ENCODE measurements at places on chromosomes 13 and 19.

DNA sequence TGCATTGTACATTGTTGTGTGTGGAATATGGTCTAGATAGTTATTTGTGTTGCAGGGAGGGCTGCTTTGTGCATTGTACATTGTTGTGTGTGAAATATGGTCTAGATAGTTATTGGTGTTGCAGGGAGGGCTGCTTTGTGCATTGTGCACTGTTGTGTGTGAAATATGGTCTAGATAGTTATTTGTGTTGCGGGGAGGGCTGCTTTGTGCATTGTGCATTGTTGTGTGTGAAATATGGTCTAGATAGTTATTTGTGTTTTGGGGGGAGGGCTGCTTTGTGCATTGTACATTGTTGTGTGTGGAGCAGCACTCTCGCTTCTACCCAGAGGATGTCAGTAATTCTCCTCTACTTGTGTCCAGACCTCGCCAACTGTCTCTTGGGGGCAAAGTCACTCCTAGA lies 36.3 kb upstream of the ZNF835 start:
- DNase-seq = no peak

DNA sequence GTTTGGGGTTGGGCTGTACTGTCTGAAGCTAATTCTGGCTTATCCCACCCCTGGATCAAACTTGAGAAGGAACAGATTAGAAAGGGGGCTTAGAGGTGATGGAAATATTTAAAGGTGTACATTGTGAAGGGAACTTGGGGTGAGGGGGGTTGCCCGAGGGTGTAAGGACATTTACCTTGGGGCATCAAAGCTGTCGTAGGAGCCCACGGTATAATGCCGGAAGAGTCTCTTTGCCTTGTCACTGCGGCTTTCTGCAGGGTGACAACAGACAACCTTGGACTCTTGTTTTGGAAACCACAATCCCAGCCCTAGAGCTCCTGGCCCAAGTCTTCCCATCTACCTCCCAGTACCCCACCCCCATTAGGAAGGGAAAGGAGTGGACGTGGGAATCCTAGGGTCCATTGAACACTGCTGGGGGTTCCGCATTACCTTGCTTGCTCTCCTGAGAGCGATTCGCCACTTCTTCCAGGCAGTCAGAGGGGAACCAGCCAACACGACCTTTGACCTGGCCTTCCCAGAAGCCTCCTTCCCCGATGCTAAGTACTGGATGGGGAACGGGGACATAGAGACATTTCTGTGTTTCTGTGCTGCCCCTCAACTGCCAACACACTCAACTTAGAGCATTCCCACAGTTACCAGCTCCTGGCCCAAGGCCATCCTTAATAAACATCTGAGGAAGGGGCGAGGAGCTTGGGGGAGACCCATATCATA lies 22.0 kb downstream of the SHANK1 start:
- DNase-seq = no peak

DNA sequence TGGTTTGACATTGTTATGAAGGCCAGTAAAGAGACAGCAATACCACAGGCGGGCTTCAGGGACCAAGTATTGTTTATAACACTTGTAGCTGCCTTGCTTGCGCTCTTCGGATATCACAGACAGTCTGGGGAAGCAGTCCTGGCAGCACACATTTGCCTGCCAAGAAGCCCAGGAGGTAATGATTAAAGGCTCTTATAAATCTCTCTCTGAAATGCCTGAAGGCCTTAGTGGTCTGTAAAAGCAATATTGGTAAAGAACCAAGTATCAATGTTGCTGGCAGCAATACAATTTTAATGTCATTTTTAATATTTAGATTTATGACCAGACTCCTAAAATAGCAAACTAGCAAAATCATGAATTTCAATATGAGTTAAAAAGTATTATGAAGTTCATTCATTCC lies 1312.4 kb downstream of the PCDH9 start:
- no peak for DNase-seq

- DNase-seq = no peak
Observed at GRCh38 chr13:29336356-29336755, 259.1 kb downstream of the SLC7A1 start.

DNA sequence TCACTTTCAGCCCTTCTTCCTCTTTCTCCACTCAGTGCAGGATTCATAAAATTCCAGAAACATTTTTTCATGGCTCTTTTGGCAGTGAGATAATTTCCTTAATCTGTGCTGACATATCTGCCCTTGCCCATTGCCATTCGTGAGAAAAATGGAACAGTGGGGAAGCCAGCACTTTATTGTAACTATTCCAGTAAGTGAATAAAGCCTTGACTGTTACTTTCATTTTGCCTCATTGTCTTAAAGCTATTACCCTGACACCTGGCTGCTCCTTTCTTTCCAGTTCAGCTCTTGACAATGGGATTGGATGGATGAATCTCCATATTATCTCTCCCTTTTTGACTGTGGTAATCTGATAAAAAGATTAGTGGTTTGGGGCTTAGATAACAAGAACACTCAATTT lies 1068.1 kb upstream of the PCDH20 start:
- no peak for DNase-seq

- no peak for DNase-seq
Observed at GRCh38 chr19:45218911-45219743, 26.1 kb downstream of the EXOC3L2 start.
